Activated CD4-positive, alpha-beta T cell treated with anti-CD3 and anti-CD28 coated beads for 36 hours (primary cell): ENCODE measurements at places on chromosomes 6 and 20. TPM values are rescaled to one million over a fixed set of nuclear protein-coding genes. Genes with fewer than 3 reads are reported as not detected.

C4A gene
- total RNA-seq, result 3.4 TPM

HLA-DRA gene
- total RNA-seq, result 4.3 TPM

TEAD3 gene
- 1.4 TPM for total RNA-seq

FOXF2 gene
- total RNA-seq, result not detected
